ENCODE measurements at places on chromosomes 2 and 18. TPM values are rescaled to one million over a fixed set of nuclear protein-coding genes. Genes with fewer than 3 reads are reported as not detected.

Gene MGAT4A
- 25.7 TPM for total RNA-seq

Gene C2orf76
- total RNA-seq = 5.0 TPM

Gene FZD7
- 0.16 TPM for total RNA-seq

Gene IL36G
- not detected for total RNA-seq

Gene EVA1A
- 74.0 TPM for total RNA-seq

Gene IL36A
- total RNA-seq = not detected

Gene NIF3L1
- total RNA-seq = 18.9 TPM

Gene ACSL3
- total RNA-seq = 101 TPM

Gene SELENOI
- total RNA-seq = 24.4 TPM

Gene CCDC68
- total RNA-seq = 0.63 TPM

Gene HSBP1L1
- total RNA-seq = 7.1 TPM

Gene LBX2
- 1.3 TPM for total RNA-seq

Gene MFSD6
- 4.0 TPM for total RNA-seq

Gene CCDC148
- total RNA-seq = 0.65 TPM

Gene FBXO15
- total RNA-seq = 0.06 TPM

Gene ERMN
- total RNA-seq = not detected

Gene GPR45
- total RNA-seq = not detected

Gene SLC5A7
- total RNA-seq = not detected

Gene INHA
- not detected for total RNA-seq

Gene SIGLEC15
- total RNA-seq = not detected

Gene SLC19A3
- not detected for total RNA-seq

Gene CFAP221
- total RNA-seq = 0.16 TPM

Gene NCKAP1
- total RNA-seq = 61.8 TPM

Gene COL4A3
- not detected for total RNA-seq

Gene FBXO41
- total RNA-seq = 0.19 TPM

Gene SAG
- total RNA-seq = not detected

Gene ARHGAP15
- total RNA-seq = not detected

Gene CD8B2
- not detected for total RNA-seq
